Osteoblast (primary cell): ENCODE measurements at places on chromosomes 12 and 14. TPM values are rescaled to one million over a fixed set of nuclear protein-coding genes. Genes with fewer than 3 reads are reported as not detected.

Gene UBE2N
- 44.2 and 53.0 TPM in 2 replicates for total RNA-seq

Gene MIPOL1
- total RNA-seq, result 9.0 and 9.7 TPM in 2 replicates

DNA sequence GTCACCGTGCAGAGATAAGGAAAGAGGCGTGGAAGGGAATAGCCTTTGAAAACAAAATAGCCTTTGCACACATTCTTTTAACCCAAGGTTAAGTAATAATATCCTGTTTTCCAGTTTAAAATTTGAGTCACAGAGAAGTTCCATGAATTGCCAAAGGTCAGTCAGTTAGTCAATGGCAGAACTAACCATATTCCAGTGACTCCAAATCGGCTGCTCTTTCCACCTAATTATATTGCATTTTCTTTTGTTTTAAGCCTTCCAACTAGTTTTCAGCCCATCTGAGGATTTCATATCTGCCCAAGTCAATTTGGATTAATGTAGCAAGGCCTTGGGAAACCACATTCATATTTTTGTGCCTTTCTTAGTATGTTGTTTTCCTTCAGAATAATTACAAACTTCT lies 373.0 kb downstream of the CCDC91 start:
- DNase-seq, result no peak

- DNase-seq, result no peak
Observed at GRCh38 chr12:4118601-4119156, 154.9 kb upstream of the CCND2 start.

GRCh38 chr12:11969437-11970154 lies 101.1 kb upstream of the BCL2L14 start:
- no peak for DNase-seq

GRCh38 chr12:43009846-43010240 lies 420.3 kb upstream of the PRICKLE1 start:
- DNase-seq, result no peak
